ENCODE measurements at places on chromosomes 3 and 15.

DNA sequence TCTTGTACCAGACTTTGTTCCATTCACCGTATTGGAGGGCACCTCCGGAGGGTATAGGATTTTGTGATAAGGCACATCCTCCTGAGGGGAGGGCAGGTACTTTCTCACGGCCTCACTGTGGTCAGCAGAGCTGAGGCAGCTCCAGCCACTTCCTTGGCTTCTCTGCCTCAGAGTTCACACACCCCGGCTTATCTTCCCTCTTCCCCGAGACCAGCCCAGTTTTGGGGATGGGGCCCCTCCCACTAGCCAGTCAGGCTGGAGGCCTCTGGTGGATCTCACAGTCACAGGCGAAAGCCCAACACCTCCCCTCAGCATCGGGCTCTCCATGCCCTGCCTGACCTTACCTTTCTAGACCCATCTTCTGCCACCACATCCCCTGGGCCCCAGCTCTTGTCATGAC lies 316.2 kb upstream of the CTDSPL start:
- no peak for DNase-seq

DNA sequence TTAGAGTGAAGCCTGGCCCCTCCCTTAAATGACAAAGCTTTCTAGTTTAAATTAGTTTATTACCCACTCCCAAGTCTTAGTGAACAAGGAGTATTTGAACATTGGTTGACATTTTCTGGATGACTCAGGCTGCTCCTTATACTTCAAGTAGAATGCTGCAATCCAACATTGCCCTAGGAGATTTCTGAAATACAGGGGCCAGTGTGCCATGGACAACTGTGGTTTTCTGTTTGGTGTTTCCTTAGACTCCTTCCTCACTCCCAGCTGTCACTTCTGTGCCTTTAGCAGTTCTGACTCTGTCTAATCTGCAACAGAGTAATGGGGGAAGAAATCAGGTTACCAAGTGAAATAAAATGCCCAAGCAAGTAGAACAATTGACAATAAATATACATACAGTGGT lies 116.1 kb upstream of the P2RY1 start:
- DNase-seq: no peak

DNA sequence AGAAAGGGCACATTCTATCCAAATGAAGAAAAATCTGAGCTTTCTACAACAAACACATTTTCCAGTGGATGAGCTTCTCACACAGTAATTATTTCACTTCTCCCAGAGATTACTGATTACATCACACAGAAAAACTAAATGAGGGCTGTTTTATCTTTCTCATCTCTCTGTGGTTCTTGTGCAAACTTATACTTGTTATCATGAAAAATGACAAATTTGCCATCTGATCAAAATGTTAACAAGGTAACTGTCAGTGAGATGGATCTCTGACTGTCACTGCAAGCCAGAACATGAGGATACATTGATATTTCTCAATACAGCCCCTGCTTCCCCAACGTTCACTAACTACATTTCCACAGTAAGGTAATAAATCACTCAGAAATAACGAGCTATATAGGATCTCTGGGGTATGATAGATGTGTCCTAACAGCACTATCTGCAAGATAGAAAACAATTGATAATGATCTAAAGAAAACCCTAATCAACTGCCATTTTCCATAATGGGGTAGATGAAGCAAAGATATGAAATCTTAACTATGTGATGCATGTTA lies 829.3 kb upstream of the CFAP20DC start:
- DNase-seq: no peak

GRCh38 chr3:177483182-177483967 lies 286.1 kb upstream of the TBL1XR1 start:
- DNase-seq: no peak

DNA sequence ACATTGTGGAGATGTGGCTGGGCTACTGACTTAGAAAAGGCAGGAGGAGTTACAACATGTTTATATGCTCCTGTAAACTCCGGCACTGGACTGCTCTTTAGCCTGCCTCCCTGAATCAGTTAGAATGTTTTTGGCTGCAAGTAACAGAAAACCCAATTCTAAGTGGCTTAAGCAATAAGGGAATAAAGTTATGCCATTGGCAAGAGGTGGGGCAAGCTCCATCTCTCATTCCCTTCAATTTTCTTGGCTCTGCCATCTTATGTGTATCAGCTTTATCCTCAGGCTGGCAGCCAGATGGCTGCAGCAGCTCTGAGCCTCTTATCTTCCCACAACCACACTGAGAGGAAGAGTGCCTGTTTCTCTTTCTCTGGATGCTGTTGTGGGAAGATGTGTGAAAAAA lies 22.4 kb upstream of the MEIS2 start:
- DNase-seq: no peak

DNA sequence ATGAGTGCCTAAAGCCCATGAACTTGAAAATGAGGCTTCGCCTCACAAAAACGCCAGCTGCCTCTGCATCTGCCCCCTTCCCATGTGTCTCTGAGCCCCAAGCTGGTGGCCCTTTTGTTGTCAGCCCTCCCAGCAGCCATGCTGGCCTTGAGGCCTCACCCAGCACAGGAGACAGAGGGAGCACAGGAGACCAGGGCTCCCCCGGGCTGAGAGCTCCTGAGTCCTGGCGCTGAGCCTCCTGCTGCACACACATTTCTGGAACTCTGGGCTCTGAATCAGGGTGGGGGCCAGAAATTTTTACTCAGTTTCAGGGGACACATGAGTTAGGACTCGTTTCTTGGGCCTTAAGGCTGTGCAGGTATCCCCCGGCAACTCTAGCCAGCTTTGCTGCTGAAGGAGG lies 56.4 kb upstream of the ACAD9 start:
- DNase-seq: no peak

DNA sequence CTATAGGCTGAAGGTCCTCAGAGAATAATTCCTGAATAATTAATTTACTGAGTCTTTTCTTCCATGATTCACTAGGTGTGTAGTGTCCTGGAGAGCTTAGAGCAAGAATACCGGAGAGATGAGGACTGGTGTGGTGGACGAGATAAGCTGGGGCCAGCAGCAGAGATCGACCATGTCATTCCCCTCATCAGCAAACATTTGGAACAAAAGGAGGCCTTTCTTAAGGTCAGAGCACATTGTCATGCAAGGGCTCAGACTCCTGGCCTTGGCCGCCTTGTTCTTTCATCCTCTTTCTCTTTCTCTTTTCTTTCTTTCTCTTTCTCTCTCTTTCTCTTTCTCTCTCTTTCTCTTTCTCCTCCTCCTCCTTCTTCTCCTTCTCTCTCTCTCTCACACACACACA lies 291.4 kb upstream of the UMPS start:
- no peak for DNase-seq

DNA sequence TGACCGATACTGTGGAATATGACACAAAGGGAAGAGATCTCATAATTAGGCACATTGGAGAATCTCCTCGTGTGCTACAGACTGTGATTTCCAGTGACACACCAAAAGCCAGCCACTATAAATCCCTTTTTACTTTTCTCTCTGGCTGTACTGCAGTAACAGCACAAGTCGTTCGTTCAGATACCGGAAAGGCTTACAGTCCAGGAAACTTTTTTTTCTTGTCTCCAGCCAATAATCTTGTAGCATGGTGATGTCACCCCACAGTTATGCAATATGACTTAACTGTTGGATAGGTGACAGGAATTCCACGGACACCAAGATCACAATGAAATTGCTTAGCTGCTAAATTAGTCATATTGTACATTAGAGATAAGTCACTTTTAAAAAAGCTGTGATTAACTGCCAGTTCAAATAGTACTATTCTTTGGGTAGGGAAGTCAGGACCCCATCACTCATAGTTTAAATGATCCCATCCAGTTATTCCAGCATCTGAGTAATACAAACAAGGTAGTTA lies 36.3 kb upstream of the TSC22D2 start:
- DNase-seq: no peak

DNA sequence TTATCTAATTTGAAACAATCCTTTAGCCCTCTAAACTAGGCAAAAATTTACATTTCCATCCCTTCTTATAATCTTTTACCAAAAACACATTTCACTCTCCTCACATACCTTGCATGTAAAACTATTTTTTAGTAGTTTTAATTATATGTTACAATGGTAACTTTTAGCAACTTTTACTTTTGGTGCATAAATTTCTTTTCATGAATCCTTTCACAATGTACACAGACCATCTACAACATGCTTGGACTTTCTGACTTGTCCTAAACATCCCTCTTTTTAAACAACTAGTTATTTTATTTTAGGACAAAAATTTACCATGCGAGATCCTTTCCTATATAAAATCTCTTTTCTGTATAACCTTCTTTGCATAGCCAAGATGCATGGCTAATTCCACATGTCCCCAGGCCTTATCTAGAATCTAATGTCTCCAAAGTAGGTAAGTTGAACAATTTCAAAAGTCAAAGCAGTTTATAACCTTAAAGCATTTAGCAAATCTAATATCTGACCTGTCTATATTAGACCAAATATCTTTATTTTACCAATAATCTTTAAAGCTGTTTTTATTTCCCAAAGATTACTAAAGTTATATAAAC lies 14.4 kb upstream of the ALDH1L1 start:
- DNase-seq: no peak

GRCh38 chr3:132595014-132595413 lies 2.1 kb upstream of the ACKR4 start:
- DNase-seq: no peak

DNA sequence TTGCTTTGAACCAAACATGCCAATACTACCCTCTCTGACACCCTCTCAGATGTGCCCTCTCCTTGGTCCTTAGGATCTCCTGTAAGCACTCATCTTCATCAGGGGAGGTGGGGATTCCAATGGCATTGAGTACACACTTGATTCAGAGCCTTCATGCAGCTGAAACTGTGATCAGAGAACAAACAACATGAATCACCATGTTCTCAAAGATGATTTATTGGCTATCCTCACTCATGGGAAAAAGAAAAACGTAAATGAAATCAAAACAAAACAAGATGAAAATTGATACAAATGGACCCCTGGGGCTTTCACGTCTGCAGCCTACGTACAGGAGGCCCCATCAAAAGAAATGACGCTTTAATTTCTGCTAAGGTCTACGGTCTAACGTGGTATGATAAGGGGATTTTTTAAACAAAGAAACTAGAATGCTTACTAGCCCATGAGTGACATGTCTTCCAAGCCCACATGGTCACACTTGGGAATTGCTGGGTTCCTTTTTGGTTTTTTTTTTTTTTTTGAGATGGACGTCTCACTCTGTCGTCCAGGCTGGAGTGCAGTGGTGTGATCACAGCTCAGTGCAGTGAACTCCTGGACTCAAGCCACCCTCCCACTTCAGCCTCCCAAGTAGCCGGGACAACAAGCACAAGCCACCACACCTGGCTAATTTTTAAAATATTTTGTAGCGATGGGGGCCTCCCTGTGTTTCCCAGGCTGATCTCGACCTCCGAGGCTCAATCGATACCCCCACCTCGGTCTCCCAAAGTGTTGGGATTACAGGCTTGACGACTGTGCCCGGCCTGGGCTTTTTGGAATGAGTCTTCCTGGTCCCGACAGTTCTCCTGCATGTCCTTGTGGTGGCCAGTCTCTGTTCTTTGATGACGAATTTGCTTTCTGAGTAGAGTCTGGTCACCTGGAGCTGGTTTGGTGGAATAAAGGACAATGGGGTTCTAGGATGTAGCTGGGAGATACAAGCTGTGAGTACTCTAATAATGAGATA lies 202.6 kb downstream of the XXYLT1 start:
- DNase-seq: no peak

DNA sequence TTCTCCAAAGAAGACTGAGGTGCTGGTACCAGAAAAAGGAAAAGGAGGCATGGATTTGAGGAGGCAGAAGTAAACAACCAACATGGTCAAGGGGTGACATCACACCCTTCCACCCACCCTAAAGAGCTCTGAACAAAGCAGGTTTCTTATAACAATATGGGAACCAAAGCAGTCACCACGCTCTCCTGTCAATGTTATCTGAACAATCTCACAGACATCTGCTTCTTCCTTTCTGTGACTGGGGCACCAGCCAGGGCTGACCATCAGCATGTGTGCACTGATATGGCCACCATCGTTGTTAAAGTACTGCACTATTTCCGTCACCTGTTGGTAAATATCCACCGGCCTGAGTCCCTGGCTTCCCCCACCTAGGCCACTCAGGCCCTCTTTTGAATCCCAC lies 252.9 kb downstream of the SHQ1 start:
- DNase-seq: no peak
